ENCODE measurements at places on chromosomes 4 and X. TPM values are rescaled to one million over a fixed set of nuclear protein-coding genes. Genes with fewer than 3 reads are reported as not detected.

GAGE1 gene
- not detected for total RNA-seq

DNA sequence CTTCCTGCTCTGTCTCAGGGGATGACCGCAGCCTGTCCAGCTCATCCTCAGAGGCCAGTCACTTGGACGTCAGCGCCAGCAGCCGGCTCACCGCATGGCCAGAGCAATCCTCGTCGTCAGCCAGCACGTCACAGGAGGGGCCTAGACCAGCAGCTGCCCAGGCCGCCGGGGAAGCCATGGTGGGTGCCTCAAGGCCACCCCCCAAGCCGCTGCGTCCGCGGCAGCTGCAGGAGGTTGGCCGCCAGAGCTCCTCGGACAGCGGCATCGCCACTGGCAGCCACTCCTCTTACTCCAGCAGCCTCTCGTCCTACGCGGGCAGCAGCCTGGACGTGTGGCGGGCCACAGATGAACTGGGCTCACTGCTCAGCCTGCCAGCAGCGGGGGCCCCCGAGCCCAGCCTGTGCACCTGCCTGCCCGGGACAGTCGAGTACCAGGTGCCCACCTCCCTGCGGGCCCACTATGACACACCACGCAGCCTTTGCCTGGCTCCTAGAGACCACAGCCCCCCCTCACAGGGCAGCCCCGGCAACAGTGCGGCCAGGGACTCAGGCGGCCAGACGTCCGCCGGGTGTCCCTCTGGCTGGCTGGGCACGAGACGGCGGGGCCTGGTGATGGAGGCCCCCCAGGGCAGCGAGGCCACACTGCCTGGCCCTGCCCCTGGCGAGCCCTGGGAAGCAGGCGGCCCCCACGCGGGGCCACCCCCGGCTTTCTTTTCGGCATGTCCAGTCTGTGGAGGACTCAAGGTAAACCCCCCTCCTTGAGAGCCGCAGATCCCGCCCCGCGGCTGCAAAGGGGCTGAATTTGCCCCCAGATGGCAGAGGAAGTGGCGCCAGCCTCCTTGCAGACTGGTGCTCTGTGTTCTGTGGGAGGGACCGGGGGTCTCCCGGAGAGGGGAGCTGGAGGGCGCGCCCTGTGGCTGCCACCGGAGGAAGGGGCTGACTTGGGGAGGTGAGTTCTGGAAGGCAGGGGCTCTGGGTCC lies 29.9 kb downstream of the DOK7 start:
- no peak for DNase-seq

DNA sequence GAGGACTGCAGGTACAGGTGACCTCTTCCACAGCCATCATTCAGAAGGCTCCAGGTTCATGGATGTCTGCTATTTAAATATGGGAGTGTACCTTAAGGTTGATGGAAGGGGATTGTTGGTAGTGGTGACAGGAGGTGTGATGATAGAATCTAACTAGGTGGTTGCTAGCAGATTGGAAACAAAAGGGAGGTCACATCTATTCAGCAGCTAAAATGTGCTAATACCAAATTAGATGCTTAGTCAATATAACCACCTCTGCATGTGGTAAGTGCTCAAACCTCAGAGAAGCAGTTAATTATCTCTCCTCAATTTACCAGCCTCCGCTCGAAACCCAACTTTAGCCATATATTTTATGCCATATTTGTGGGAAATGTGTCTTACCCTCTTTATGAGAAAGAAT lies 98.7 kb upstream of the CCSER1 start:
- DNase-seq = no peak

NDST3 gene
- total RNA-seq = not detected

DNA sequence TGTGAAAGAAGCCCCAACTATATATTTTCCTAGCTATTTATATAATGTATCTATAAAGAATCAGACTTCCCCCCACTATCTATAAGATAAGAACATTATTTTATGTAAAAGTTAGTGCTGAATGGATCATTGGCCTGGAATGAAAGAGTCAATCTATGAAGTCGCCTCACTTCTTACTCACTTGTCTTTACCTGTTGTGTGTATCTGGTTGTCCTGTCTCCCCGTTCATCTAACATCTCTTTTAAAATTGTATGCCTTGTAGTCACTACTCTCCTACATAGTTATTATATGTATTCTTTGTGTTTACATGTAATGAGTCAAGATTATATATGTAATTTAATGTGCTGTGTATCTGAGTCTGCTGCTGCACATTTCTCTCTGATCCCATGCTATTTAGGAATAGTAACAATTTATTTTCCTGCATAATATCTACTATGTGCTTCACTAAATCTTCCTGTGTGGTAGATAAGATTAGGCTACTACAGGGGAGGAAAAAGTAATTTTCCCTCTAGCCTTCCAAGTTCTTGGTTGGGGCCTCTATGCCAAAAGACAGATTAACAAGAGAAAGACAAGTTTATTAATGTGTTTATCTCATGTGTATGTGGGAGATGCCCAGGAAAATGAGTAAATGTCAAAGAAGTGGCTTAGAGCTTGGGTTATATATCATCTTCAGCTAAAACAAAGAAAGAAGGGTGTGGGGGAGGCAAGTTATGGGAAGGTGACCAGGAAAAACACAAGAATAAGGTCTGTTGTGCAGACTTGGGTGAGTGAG lies 77.6 kb upstream of the FRMPD4 start:
- DNase-seq = no peak
